ENCODE measurements at places on chromosomes 3 and 15.

DNA sequence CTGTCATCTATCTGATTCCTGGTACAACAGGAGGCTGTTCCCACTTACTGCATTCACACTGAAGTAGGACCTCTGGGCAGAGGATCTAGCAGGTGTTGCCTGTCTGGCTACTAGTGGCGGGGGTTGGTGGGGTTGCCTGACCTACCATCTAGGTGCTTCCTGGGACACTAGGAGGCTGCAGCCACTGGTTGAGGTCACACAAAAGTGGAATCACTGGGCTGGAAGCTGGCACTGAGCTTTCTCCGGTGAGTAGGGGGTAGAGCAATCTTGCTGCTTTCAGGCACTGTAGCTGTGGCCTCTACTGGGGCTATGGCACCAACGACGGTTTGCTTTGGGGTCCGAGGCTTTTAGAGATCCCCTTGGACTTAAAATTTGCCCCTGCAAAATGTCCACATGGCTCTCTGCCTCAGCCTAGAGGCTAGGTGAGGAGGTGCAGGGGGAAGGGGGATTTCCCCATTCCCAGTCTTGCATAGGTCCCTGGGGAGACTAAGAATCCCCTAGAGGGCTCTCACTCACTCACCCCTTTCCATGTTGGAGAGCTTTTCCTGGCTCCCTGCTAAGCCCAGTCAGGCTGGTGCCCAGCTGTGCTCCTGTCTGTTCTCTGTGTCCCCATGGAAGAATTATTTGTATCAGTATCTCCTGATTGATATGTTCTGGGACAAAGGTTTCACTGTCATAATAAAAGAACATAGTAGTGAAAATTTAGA is 397.7 kb upstream of the EPHA6 start:
- no peak for DNase-seq

DNA sequence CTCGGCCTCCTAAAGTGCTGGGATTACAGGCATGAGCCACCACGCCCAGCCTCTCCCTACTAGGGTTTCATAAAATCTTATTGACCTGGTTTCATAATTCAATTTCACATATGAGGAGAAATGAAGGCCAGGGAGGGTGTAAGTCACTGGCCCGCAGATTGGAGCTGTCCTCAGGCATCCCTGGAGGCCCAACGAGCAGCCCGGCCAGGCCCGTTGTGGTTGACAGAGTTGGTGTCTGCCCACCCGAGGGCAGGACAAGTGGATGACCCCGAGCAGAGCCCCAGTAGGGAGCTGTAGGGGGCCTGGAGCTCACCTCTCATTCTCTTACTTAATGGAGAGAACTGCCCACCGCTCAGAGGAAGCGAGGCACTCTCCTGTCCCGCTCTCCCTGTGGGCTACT is 78.9 kb downstream of the CPN2 start:
- DNase-seq: no peak

DNA sequence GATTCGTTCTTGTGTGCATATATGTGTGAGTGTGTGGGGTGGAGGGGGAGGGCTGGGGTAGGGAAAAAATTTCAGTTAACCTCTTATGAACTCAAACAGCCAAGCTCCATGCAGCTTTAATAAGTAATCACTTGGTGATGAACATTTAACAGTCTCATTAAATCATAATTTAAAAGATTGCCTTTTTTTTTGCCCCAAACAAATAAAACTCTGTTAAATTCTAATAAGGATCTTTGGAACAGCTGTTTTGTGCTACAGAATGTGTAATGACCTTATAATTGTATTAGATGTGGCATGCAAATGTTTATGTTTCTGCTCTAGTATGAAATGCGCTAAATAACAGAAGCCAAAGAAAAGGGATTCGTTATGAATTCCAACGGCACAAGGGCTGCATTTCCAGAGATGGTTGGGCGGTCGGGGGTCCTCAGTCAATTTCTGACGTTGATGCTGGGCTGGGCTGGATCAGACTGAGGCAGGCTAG is 80.0 kb upstream of the RORA start:
- DNase-seq: no peak

DNA sequence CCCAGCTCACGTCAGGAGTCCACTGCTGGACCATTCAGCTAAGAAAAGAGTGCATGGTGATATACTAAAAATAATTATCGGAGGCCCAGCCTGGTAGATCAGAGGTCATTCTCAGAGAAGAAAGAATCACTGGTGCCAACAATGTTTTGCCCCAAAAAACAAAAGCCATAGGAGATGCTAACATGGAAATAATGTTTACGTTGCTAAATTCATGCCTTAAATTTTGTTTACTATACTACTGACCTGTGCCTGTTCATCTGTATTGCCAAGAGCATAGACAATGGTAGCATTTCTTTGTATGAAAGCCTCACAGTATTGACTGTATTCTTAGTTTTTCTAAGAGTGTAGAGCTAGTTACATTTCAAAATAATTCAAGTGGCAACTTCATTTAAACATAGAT is 138.1 kb upstream of the GPR149 start:
- no peak for DNase-seq

DNA sequence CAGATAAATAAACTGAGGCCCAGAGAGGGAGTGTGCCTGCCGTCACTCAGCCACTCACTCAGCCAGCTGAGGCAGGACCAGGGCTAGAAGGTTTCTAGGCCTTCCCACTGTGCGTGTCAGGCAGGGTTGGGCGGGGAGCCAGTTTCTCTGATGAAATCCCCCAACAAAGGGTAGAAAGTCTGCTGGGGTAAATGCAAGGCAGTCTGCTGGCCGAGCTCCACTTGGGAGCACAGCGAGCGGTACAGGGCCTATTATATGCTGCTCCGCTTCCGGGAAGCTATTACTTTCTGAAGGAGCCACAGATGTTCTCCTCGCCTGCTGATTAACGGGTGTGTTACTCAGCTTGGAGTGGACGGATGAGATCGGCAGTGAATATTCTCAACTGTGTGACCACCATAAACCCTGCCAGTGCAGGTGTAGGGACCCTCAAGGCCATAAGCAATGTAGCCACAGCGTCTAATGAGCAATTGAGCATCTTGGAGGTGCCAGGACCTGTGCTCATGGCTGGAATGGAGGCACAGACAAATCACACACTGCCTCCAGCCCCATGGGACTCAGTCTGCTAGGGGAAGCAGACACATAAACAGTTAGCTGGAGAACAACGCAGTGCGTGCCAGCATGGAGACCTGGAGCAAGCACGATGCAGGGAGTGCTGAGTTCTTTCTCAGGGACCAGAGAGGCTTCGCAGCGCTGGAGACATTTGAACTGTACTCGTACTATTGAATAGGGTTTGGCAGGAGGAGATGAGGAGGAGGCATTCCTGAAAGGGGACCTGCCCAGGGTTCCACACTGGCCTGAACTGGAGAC is 42.1 kb downstream of the CORO2B start:
- DNase-seq: peak; percentile 79

DNA sequence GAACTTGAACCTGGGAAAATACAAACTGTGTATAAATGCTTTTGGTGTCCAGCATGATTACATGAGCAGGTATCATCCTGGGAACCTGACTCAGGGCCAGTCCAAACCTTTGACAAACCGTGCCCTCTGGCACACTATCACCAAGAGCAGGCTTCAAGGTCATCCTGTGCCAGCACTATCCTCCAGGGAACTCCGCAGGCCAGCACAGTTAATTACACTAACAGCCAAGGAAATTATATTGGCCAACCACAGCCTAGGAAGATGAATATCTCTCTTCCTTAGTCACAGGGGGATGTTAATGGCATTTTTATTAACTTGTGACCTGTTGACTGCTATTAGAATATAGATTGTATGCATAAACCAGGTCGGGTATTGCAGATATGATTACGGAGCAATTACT is 262.0 kb downstream of the TUSC7 start:
- no peak for DNase-seq

- no peak for DNase-seq
These were observed 233.4 kb downstream of the ZPLD1 start for GRCh38 chr3:102668247-102668646.
